K562 (cell line): ENCODE measurements at places on chromosomes 5 and 9.

DNA sequence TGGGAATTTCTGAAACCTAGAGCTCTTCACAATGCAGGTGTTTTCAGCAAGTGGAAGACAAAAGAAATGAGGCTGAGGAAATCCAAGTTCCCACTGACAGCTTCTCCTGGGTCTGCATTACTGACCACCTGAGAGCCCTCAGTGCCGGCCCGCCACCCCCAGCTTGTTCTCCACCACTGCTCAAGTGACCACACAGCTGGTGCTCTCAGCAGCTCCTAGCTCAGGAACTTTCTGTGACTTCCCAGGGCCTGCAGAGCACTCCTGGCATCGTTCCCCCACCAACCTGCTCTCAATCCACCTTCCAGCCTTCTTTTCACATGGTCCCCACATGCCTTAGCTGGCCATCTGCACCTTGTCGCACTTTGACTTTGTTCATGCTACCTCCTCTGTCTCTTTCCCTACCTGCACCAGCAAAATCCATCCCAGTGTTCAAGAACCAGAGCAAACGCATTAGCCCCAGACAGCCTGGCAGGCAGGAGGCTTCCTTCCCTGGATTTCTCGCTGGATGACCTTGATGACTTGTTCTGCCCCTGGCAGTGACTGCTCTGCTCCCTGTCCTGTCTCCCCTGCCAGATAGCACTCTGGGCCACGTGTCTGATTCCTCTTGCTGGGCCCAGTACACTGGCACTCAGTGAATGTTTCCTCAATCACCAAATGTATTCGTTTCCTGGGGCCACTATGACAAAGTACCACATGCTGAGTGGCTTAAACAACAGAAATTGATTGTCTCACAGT lies 35.1 kb upstream of the NANS start:
- no peak for DNase-seq

DNA sequence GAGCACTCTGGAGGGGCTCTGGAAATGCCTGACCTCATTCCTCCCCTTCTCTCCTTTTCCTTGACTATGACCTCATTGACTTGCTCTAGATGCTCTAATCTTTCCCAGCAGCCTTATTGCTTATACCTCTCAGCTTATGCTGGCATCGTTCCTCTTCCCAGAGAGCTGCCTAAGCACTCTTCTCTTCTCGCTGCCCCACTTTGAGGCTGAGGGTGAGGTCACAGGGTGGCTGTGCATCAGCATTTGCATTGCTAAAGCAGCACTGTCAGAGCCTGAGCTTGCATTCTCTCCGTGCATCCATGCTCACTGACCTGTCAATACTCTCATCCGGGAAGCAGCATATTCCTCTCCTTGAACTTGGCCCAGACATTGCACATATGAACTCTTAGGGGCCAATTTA lies 96.4 kb upstream of the NTRK2 start:
- DNase-seq, result no peak

DNA sequence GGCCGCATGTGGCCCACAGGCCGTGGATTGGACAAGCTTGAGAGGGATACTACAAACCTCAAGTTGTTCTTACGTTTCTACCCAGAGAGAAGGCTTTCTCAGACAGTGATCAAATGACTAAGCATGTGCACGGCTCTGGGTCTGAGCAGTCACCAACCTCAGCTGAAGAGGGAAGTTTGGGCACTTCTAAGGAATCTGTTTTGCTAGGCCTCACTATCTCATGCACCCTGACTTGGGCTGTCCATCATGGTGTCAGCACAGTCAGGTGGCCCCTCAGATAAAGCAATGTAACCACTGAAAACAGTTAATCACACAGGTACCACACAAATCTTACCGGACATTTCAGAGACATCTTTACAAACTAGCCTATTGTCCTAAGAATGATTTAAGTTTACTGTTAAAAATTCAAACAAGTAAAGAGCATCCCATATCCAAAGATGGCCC lies 24.6 kb downstream of the CSF2 start:
- DNase-seq, result peak; percentile 94

DNA sequence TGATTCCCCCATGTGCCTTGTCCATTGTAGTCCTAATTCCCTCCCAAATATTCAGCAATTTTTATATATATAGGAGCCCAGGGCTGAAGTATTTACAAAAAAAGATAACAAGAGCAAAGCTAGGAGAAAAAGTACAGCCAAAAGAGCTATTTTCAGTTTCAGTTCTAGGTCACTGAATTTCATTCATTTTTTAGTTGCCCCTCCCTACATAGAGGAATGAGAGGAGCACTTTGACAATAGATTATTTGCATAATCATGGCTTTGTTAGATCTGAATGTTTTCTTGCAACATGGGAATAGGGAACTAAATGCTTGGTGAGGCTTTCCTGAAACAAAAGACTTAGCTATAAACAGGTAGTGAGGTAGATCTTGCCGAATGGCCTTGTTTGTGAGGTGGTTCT lies 15.3 kb upstream of the F2RL2 start:
- DNase-seq, result no peak

DNA sequence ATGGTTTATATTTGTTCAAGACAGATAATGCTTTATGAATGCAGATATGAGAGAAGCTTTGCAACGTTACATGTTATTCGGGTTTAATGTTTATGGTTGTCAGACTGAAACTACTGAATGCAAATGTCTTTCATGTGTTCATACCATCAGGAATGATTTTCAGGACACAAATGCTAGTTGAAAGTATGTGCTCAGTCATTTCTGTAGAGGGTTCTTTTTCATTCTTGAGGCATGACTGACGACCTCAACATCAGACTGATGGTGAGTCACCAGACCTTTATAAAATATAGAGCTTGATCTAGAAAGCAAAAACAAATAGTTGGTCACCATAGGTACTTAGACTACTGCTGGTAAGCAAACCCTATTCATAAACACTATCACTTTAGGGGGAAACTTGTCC lies 287.3 kb upstream of the NUDT12 start:
- no peak for DNase-seq

DNA sequence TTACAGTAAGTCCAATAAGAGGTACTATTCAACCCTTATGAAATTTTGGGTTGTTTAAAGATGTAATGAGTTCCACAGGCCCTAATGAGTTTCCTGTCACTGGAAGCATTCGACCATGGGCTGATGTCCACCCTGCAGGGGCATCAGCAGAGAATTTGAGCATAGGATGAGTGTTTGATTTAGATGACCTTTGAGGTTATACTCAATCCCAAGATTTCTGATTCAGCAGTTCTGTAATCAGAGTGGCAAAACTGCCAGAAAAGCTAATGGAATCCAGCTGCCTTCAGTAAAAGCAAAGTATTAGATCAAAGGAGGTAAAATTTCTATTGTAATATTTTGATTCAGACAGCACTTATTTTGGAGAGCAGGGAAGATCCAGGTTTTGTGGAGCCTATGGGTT lies 68.3 kb downstream of the COX7C start:
- no peak for DNase-seq

DNA sequence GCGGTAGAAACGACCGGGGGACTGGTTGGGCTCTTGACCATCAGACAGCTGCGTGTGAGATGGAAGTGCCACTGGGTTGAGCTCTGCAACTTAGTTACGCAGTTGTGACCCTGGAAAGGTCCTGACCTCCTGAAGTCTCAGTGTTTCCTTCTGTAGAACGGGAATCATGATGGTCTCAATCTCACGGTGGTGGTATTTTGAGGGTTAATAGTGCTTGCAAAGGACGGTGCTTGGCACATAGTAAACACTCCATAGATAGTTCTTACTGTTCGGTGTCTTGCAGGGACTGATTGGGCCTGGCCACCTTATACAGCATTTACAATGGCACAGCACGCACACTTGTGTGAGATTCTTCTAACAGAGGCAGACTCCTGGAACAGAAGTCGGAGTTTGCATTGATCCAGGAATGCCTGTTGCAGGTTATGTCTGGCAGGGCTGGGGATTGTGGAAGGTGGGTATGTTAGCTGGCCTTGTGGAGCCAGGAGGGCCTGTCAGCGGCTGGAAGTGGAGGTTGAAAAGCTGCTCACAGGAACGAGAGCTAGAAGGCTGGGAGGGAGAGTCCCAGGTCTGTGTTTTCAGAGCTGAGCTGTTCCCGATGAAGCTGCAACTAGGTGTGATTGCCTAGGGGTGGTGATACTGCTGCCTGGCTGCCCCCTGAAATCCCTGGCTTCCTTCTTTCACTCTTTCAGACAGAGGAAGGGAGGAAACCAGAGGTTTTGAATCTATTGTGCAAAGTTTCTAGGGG lies 962 bp upstream of the TXN start:
- DNase-seq, result no peak

DNA sequence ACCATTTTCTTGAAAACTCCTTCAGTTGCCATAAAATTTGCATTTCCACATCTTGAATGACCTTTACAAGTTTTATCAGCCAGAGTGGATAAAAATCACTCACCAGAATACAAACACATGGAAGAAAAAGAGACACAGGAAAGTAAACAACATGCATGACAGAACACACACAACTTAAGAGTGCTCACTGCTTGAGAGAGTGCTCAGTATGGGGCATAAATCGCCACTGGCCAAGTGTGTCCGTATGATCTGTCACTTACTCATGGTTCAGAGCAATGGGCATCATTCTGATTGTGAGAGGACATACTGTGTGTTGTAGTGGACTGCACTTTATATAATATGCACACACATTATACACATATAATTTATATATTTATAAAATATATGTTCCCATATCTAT lies 155.6 kb upstream of the NTRK2 start:
- no peak for DNase-seq

- DNase-seq, result no peak
These were observed 888 bp downstream of the RPL26L1 start for GRCh38 chr5:172959824-172960799.

GRCh38 chr5:132019337-132019736 lies 7.9 kb upstream of the ACSL6 start:
- DNase-seq, result no peak

GRCh38 chr5:101904736-101905135 lies 391.3 kb downstream of the SLCO4C1 start:
- DNase-seq, result no peak

- no peak for DNase-seq
These were observed 869 bp upstream of the ESM1 start for GRCh38 chr5:54986269-54986654.

- no peak for DNase-seq
These were observed 23.0 kb upstream of the CDK5RAP2 start for GRCh38 chr9:120603010-120603409.

GRCh38 chr5:62268234-62268633 lies 37.8 kb upstream of the KIF2A start:
- DNase-seq, result no peak

GRCh38 chr9:108515856-108516255 lies 339.9 kb downstream of the ACTL7B start:
- no peak for DNase-seq
